Nucleus accumbens (tissue), 56 donors: ENCODE measurements at places on chromosomes 6 and 20.

DNA sequence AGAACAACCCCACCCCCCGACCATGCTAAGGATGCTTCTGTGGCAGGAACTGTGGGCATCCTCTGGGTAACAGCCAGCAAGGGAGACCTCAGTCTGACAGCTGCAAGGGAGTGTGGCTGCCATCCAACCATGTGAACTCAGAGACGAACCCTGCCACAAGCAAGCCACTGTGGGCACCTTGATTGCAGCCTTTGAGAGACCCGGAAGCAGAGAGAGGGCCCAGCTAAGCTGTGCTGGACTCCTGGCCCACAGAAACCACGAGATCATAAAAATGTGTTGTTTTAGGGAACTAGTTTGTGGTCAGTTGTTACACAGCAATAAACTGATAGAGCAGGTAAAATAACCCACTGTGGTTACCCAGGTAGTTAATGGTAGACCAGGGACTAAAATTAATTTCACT lies 414.6 kb downstream of the CDH26 start:
- no peak for DNase-seq

GRCh38 chr20:32457479-32457986 lies 99.4 kb downstream of the ASXL1 start:
- peak; percentile 59 for DNase-seq

DNA sequence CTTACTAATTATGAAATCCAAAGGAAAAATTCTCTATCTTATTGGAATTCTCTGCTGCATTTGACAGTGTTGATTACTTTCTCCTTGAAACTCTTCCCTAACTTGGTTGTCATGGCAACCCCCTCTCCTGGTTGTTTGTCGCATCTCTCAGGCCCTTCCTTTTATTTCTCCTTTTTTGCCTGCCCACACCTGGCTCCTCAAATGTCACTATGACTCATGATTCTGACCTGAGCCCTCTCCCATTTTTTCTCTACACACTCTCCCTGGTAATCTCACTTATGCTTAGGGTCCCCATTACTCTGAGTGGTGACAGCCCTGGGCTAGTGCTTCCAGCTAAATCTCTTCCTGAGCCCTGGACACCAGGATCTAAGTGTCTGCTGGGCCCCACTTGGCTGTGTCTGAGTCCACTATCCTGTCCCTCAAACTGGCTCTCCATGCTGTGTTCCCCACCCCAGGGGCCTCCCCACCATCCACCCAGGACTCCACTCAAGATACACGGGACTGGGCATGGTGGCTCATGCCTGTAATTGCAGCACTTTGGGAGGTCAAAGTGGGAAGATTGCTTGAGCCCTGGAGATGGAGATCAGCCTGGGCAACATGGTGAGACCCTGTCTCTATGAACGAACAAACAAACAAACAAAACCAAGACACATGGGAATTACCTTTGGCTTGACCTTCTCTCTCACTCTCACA lies 16.5 kb upstream of the NNAT start:
- no peak for DNase-seq

DNA sequence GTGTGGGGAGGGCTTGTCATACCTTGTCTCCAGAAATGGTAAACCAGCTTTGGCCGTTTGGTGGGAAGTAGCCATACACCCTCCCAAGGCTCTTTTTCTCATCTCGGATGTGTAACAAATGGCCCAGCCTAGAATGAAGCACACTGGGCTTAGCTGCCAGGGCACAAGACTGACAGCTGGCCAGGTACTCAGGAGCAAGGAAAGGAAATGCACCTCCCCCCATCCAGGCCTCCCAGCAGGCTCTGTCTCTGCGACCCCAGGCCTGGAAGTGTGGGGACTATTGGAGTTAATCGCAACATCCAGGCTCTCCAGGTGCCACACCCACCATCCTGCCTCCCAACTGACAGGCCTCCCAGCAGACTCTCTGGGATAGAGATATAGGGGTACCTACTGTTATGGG lies 43.0 kb downstream of the MRS2 start:
- DNase-seq = no peak

GRCh38 chr6:62236784-62237183 lies 49.2 kb downstream of the KHDRBS2 start:
- DNase-seq = no peak

DNA sequence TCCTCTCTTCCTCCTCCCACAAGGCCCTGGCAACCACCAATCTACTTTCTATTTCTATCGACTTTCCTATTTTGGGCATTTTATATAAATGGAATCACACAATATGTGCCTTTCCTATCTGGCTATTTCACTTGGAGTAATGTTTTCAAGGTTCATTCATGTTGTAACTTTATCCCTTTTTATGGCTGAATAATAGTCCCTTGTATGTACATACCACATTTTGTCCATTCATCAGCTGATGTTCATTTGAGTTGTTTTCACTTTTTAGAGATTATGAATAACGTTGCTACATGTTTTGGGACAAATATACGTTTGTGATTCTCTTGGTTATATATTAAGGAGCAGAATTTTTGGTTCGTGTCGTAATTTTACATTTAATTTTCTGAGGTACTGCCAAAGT lies 33.9 kb downstream of the SCGN start:
- no peak for DNase-seq

- DNase-seq = no peak
Observed at GRCh38 chr6:169938262-169938701, 186.9 kb downstream of the ERMARD start.

GRCh38 chr6:165850434-165851019 lies 187.5 kb upstream of the PDE10A start:
- peak; percentile 74 for DNase-seq

DNA sequence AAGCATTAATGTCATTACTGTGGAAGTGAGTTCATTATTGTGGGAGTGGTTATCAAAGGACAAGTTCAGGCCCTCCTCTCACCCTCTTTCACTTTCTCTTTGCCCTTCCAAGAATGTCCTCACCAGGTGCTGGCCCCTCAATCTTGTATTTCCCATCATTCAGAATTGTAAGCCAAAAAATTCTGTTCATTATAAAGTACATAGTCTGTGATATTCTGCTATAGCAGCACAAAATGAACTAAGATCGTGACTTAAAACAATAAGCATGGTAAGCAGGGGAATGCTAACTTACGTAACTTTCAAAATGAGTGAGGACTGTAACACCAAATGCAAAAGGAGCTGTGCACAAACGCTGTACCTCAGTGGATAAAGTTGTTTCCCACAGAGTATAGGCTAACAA lies 515.7 kb upstream of the BTBD3 start:
- no peak for DNase-seq

DNA sequence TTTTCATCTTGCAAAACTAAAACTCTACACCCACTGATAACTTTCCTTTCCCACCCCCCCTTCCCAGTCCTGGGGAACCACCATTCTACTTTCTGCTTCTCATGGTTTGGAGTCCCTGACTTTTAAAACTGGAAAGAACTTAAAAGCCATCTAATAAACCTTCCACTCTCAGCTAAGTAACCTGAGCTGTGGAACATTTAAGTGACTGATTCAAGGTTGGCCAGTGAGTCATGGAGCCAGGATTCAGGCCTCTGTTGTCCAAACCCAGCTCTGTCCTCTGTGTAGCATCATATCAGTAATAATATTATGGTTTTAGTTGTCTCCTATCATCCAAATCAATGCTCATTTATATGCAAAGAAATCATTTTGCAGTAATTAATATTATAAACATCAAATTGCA lies 176.0 kb upstream of the NT5E start:
- DNase-seq = no peak

DNA sequence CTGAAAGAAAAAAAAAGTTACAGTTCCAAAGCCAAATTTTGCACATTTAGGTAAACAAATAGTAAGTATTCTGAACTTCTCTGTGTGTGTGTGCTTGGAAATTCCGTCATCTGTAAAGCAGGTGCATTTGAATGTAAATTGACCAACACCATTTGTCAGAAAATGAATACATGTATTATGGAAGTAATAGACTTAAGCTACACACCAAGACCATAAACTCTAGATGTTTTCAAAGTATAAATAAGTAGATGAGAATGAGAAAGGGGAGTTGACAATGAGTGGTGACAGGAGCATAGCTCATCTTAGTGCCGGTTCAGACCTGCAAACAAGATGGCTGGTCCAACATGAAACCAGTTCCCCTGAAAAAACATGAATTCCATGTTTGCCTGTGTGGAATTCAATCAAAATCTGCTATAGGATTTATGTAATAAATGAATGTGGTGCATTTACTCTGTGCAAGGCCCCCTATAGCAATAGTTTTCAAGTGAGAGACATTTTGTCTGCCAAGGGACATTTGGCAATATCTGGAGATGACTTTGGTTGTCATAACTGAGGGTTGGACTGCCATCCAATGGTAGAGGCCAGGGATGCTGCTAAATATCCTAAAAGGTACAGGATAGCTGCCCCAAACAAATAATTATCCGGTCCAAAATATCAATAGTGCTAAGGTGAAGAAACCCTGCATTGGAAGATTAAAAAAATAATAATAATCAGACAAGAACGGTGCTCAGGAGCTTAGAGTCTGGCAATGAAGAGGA lies 11.0 kb upstream of the FILIP1 start:
- no peak for DNase-seq

- DNase-seq = no peak
Observed at GRCh38 chr6:44477293-44477894, 89.9 kb downstream of the CDC5L start.

- DNase-seq = no peak
Observed at GRCh38 chr20:63830841-63831588, at the start of gene ZBTB46. ZBTB46 (minus strand) TSS chr20:63831264; CDS start chr20:63790757, 40,507 bp downstream.

DNA sequence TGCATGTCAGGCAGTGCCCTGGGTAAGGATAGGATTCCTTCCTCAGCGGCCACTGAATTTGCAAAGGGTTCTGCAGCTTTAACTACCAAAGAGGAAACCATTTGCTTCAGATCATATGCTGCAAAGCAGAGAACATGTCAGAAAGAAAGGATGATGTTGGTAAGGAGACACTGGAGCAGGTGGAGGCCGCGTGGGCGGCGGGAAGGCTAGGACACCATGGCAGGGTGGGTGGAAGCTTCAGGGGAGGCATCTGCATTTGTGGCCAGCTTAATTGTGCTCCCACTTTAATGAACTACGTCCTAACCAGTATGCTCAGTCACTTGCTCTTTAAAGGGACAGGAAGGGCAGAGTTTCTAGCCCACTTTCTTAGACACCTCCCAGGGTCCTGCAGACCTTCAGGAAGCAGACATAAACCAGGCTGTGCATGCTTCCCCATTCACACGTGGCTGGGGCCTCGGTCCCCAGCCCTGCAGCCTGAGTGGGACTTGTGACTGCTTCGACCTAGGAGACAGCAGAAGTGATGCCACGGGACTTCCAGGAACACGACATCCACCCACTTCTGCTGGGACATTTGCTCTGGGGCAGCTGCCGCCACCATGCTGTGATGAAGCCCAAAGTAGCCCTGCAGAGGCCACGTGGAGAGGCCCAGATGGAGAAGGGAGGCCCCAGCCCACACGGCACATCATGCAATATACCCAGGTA lies 76.1 kb downstream of the GINS1 start:
- no peak for DNase-seq

GRCh38 chr6:26241033-26241895 lies 123.7 kb upstream of the BTN3A2 start:
- DNase-seq = no peak

GRCh38 chr20:17875981-17876385 lies 92.6 kb downstream of the SNX5 start:
- no peak for DNase-seq

- no peak for DNase-seq
Observed at GRCh38 chr6:126300735-126301134, 39.2 kb upstream of the CENPW start.

DNA sequence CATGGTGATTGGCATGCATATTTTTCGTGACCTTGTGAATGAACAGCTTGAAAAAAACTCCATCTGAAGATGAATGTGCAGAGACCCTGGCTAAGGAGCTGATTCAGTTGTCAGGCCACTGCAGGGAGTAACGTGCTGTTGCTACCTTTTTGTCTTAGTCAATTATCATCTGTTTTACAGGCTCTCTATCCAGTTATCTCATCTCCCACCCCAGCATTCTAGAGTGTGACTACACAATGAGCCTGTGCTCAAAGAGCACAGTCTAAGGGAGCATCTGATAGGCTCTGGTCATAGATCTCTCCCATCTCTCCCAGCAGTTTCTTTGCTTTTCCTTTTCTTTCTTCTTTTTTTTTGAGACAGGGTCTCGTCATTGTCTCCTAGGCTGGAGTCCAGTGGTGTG lies 45.5 kb downstream of the NDRG3 start:
- DNase-seq = no peak

GRCh38 chr20:50717974-50718761 lies 13.2 kb upstream of the PARD6B start:
- no peak for DNase-seq

DNA sequence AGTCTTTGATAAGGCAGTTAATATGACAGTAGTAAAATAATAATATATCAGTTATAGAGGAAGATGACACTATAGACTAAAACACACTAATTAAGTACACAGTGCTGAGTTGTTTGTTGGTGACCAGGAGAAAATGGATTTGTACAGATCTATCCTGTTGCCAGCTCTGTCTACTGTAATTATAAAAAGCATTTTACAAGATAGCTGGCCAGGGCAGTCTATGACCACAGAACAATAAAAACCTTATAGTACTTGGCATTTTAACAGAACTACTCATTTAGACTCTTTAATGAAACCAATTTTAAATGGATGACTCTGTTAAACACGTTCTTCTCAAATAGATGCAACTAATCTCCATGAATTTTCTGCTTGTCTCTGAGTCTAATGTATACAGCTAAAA lies 367.5 kb downstream of the BTBD9 start:
- DNase-seq = no peak

DNA sequence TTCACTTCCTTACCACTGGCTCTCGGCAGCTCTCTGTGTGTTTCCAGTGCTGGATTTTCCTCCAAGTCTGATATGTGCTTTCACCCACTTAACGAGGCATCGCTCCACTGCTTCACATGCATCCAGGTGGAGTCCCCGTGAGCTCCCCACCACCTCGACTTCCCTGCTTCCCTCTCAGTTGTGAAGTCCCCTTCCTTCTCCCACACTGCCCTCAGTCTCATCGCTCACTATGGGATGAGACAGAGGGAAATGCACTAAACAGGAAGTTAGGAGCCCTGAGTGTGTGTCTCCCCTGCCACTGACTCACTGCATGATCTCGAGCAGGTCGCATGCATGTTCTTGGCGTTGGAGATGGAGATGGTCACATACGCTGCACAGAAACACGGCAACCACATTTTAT lies 84.0 kb downstream of the MTHFD1L start:
- DNase-seq = no peak

- DNase-seq = no peak
Observed at GRCh38 chr6:7142918-7143475, 35.2 kb downstream of the RREB1 start.

DNA sequence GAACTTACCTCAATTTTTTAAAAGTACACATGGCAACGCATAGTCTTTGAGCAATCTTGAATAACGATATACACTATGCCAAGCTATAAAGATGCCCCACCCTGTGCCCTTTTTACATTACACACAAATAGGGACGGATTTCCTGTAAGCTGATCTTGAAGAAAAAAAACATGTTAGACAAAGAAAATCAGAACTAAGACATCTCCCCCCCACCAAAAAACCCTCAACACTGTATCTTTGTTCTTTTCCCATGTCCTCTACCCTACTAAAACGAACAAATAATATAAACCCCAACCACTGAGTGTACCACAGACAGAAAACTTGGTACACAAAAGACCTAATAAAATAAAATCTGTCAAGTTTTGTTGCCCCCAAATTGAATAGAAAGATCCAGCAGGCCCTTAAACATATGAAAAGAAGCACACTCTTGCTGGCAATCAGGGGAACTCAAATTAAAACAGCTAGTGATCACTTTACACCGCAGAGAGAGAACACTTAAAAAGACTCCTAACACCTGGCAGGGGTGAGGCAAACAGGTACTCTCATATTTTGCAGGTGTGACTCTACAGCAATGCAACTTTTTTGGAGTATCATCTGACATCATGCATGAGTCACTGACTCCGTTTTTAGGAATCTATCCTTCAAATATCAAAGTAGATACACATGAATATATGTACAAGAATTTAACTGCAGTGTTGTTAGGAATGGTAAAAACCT lies 29.6 kb downstream of the BACH2 start:
- no peak for DNase-seq
